ENCODE measurements at places on chromosomes 7 and 10.

GRCh38 chr7:107359520-107360316 is 110.1 kb upstream of the GPR22 start:
- no peak for DNase-seq
- H3K36me3 ChIP-seq = peaks cover 9% of the 10 kb centered on the region

DNA sequence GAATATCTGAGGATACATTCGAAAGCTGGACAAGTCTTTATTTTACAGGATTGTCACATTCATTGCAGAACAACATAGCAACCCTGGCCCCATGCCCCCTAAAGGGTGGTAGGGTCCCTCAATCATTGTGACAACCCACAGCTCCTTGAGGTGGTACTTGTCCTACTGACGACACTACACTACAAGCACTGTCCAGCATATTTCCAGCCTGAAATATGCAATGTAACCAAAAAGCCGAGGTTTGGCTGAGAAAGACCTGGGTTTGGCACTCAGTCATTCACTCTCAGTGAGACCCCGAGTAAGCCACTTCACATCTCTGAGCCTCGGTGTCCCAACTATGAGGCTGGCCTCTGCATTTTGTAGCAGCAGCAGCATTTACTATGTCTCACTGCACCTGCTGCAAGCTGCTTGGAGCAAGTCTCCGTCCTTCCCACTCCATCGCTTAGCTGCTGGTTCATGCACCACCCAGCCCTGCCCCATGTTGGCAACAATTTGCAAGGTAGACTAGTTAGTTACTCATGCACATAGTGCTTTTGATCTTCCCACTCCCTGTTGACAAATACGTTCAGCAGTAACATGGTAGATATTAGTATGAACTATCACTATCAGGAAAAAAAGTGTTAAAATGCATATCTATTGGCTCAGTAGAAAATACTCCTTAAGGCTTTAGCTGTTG is 43.6 kb upstream of the TNPO3 start:
- no peak for DNase-seq
- no peaks in the 10 kb centered on the region for H3K36me3 ChIP-seq
- no peak overlapping the region for H3K4me3 ChIP-seq
- no peaks in the 10 kb centered on the region for H3K4me1 ChIP-seq

GRCh38 chr10:57222129-57222528 is 861.1 kb upstream of the ZWINT start:
- H3K36me3 ChIP-seq = no peaks in the 10 kb centered on the region
- DNase-seq = no peak
- H3K4me1 ChIP-seq = no peaks in the 10 kb centered on the region

DNA sequence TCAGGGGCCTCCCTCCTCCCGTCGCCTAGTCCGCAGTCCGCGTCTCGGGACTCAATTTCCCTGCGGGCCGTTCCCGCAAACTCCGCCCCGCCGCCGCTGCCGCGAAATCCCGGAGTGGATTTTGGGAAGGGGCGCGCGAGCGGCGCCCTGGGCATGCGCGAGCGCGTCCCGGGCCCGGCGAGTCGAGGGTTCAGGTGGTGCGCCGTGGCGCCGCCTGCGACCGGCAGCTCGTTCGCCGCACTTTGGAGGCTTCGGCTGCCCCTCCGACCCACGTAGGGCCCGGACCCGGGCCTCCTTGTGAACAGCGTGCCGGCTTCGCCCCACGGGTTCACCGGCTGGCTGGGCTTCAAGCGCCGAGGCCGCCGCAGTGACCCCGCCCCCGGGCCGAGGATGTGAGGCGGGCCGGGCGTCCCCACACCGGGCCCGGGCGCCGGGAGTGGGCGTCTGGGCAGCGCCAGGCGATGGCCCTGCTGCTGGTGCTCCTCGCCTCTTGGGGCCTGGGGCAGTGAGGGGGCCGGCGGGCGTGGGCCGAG is at the start of gene PLEKHA8:
Gene PLEKHA8 (plus strand): TSS at position 197 of the 533 bp plus-strand sequence. CDS start 351 bp downstream, outside the sequence.
- H3K4me3 ChIP-seq = peak within 1 kb of the TSS; percentile 60
- no peaks in the 10 kb centered on the region for H3K27me3 ChIP-seq
- H3K27ac ChIP-seq = peak within 1 kb of the TSS; percentile 53
- peaks cover 39% of the 10 kb centered on the region for H3K4me1 ChIP-seq

GRCh38 chr7:47422611-47423010 is 159.3 kb downstream of the TNS3 start:
- no peak overlapping the region for H3K4me3 ChIP-seq
- H3K36me3 ChIP-seq = no peaks in the 10 kb centered on the region
- no peak for DNase-seq
- H3K27me3 ChIP-seq = no peaks in the 10 kb centered on the region

DNA sequence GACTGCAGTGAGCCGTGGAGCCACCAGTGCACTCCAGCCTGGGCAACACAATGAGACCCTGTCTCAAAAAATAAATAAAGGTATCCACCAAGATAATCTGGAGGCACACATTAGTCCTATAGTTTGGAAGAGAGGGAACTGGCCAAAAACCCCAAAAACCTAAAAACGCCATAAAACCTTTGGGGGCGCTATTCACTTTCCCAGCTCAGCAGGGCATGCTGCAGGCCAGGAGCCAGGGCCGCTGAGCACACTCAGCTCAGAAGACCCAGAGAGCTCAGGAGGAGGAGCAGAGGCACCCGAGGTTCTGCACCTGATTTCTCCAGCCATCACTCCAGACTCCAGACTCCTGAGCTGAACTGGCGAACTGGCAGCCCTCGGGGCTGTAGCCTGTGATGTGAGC is 167.2 kb upstream of the IMMP2L start:
- H3K4me1 ChIP-seq = no peaks in the 10 kb centered on the region
- H3K27ac ChIP-seq = no peak overlapping the region
- no peak for DNase-seq
- peaks cover 45% of the 10 kb centered on the region for H3K36me3 ChIP-seq
- no peak overlapping the region for H3K4me3 ChIP-seq

- DNase-seq = peak; percentile 49
- H3K27me3 ChIP-seq = no peaks in the 10 kb centered on the region
- H3K4me3 ChIP-seq = peak overlapping the region; percentile 56
- no peaks in the 10 kb centered on the region for H3K36me3 ChIP-seq
- no peak overlapping the region for H3K27ac ChIP-seq
- H3K4me1 ChIP-seq = no peaks in the 10 kb centered on the region
Observed at GRCh38 chr7:65251851-65252620, 121.6 kb upstream of the ZNF92 start.

- no peaks in the 10 kb centered on the region for H3K36me3 ChIP-seq
- no peaks in the 10 kb centered on the region for H3K4me1 ChIP-seq
Observed at GRCh38 chr7:53306846-53307245, 271.4 kb downstream of the POM121L12 start.

DNA sequence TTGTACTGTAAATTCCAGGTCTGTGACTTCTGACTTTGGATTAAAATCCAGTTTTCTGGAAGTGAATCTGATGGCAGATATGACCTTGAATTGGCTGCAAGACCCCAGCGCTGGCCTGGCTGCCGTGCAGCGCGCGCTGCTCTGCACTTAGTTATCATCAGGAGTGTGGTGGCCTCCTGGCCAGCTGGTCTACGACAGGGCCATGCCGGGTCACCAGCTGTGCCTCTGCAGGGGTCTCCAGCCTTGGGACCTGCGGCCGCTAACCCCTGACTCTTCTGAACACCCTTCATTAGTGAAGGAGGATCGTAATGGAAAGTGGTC is 190.7 kb upstream of the SH2B2 start:
- H3K4me1 ChIP-seq = no peaks in the 10 kb centered on the region
- H3K27ac ChIP-seq = no peak overlapping the region
- H3K4me3 ChIP-seq = no peak overlapping the region
- no peak for DNase-seq

- H3K4me1 ChIP-seq = peaks cover 50% of the 10 kb centered on the region
- peaks cover 19% of the 10 kb centered on the region for H3K36me3 ChIP-seq
- DNase-seq = no peak
- H3K27ac ChIP-seq = peak overlapping the region; percentile 90
- H3K27me3 ChIP-seq = no peaks in the 10 kb centered on the region
- H3K4me3 ChIP-seq = no peak overlapping the region
Observed at GRCh38 chr10:74079936-74080590, 70.6 kb downstream of the AP3M1 start.

DNA sequence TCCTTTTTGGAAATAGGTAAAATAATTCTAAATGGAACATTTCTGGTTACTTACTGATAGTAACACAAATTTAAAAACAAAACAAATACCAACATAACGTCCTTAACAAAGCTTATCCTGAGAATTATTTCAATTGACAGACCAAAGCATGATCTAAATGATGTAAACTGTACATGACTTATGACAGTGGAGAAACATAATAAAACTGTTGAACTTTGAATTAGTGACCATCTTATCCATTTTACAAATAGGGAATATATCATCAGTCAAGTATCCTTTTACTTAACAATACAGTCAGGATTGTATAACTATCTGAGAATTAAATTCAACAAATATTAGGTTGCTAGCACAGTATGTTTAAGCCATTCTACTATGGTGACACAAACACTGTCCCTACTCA is 2.4 kb downstream of the IPMK start:
- no peaks in the 10 kb centered on the region for H3K27me3 ChIP-seq
- H3K36me3 ChIP-seq = no peaks in the 10 kb centered on the region
- peaks cover 36% of the 10 kb centered on the region for H3K4me1 ChIP-seq
- no peak overlapping the region for H3K27ac ChIP-seq
- peak overlapping the region; percentile 82 for H3K4me3 ChIP-seq
- DNase-seq = peak; percentile 12

DNA sequence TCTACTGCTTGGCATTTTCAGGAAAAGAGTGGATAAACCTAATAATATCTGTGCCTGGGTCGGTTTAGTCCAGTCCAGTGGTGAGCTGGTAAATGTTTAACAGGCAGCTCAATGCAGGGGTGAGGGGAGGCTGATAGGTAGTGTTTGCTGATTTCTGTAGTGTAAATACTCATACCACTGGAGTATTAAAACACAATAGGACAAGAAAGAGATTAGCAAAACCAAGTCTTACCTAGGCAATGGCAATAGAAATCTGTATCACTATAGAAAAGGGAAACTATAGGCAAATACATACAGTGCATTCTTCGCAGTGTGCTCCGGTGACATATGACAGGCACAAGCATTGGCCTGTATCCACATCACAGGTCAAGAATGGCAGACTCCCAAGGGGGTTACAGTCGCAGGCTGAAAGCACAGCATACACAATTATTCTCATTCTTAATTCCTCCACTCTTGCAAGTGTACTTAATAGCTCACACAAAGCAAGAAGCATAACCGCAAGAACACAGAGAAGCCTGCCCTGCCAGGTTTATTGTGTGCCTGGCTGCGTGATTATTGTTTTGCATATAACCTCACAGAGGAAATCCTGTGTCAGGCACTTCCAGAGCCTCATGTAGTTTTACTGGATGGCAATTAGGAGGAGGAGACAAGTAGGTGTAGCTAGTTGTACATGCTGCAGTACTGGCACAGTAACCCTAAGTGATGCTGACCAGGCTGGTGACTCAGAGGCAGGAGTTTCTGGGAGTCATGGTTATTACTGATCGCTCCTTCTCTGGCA is 35.0 kb downstream of the LAMB4 start:
- H3K4me3 ChIP-seq = no peak overlapping the region
- peak; percentile 86 for DNase-seq
- H3K36me3 ChIP-seq = no peaks in the 10 kb centered on the region
- H3K4me1 ChIP-seq = peaks cover 29% of the 10 kb centered on the region
- no peaks in the 10 kb centered on the region for H3K27me3 ChIP-seq
- H3K27ac ChIP-seq = peak overlapping the region; percentile 58

- no peaks in the 10 kb centered on the region for H3K36me3 ChIP-seq
- DNase-seq = no peak
- H3K4me3 ChIP-seq = no peak overlapping the region
- H3K27me3 ChIP-seq = peaks cover 9% of the 10 kb centered on the region
- no peak overlapping the region for H3K27ac ChIP-seq
Observed at GRCh38 chr10:96288151-96288621, 16.0 kb upstream of the DNTT start.

- no peak overlapping the region for H3K27ac ChIP-seq
- no peak overlapping the region for H3K4me3 ChIP-seq
- H3K36me3 ChIP-seq = no peaks in the 10 kb centered on the region
Observed at GRCh38 chr7:105905910-105906568, 29.6 kb upstream of the ATXN7L1 start.

GRCh38 chr10:71243756-71244395 is 31.5 kb downstream of the UNC5B start:
- DNase-seq = no peak
- no peaks in the 10 kb centered on the region for H3K36me3 ChIP-seq
- no peak overlapping the region for H3K4me3 ChIP-seq
- no peaks in the 10 kb centered on the region for H3K27me3 ChIP-seq

DNA sequence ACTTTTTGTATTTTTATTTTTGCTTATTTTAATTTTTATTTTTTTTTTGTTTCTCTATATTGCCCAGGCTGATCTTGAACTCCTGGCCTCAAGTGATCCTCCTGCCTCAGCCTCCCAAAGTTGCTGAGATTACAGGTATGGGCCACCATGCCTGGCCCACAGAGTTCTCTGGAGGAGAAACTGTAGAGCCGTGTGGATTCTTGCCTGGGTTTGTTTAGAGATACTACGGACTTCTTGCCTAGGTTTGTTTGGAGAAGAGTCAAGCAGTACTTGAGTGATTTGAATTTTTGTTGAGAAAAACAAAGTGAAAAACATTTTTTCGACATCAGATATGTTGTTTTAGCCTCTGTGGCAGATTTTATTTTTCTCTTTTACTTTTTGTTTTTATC is 99.0 kb downstream of the CAMK1D start:
- no peaks in the 10 kb centered on the region for H3K4me1 ChIP-seq
- no peaks in the 10 kb centered on the region for H3K36me3 ChIP-seq
- no peaks in the 10 kb centered on the region for H3K27me3 ChIP-seq
- H3K27ac ChIP-seq = no peak overlapping the region
- DNase-seq = no peak
- no peak overlapping the region for H3K4me3 ChIP-seq

DNA sequence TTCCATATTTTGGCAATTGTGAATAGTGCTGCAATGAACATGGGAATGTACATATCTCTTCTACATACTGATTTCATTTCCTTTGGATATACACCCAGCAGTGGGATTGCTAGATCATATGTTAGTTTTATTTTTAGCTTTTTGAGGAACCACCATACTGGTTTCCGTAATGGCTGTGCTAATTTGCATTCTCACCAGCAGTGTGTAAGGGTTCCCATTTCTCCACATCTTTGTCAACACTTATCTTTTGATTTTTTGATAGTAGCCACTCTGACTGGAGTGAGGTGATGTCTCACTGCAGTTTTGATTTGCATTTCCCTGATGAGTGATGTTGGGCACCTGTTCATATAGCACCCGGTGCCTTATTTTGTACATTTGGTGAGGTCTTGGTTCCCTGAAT is 519.6 kb downstream of the REEP3 start:
- no peak overlapping the region for H3K27ac ChIP-seq
- no peak for DNase-seq
- H3K4me1 ChIP-seq = no peaks in the 10 kb centered on the region
- no peaks in the 10 kb centered on the region for H3K27me3 ChIP-seq
- H3K4me3 ChIP-seq = no peak overlapping the region
- H3K36me3 ChIP-seq = no peaks in the 10 kb centered on the region

GRCh38 chr7:85573346-85573745 is 386.5 kb upstream of the SEMA3D start:
- H3K36me3 ChIP-seq = no peaks in the 10 kb centered on the region
- no peaks in the 10 kb centered on the region for H3K27me3 ChIP-seq
- no peak overlapping the region for H3K27ac ChIP-seq
- no peak overlapping the region for H3K4me3 ChIP-seq
- H3K4me1 ChIP-seq = no peaks in the 10 kb centered on the region
- no peak for DNase-seq

GRCh38 chr7:42763137-42763551 is 148.7 kb downstream of the C7orf25 start:
- H3K4me1 ChIP-seq = no peaks in the 10 kb centered on the region
- DNase-seq = no peak
- no peaks in the 10 kb centered on the region for H3K36me3 ChIP-seq
- H3K4me3 ChIP-seq = no peak overlapping the region
- no peaks in the 10 kb centered on the region for H3K27me3 ChIP-seq

- no peaks in the 10 kb centered on the region for H3K36me3 ChIP-seq
- H3K4me3 ChIP-seq = no peak overlapping the region
- peaks cover 4% of the 10 kb centered on the region for H3K27me3 ChIP-seq
- no peaks in the 10 kb centered on the region for H3K4me1 ChIP-seq
- H3K27ac ChIP-seq = no peak overlapping the region
- no peak for DNase-seq
Observed at GRCh38 chr10:125578658-125579315, 104.2 kb downstream of the TEX36 start.

Data from endothelial cell of umbilical vein (primary cell).